ENCODE measurements at places on chromosomes 2 and 18.

- DNase-seq, result no peak
These were observed 1251.3 kb upstream of the CRIM1 start for GRCh38 chr2:35104309-35104708.

DNA sequence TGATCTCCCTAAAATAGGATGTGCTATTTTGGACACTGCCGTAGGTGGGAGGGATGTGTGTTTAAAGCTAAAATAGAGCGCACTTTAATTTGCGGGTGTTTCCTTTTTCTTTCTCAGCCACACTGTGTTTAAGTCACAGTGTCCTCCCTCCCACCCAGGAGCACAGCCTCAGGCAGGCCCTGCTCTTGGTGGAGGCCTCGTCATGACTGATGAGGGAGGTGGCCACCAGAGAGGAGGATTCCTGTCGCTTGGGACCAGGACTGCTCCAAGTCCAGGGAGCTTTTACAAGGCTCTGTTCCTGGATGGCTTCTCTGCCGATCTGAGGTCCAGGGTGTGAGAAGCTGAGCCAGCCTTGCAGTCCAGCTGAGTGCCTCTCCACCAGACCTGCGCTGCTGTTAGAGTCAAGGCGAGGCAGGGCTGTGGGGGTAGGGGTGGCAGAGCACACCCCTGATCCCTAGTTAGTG lies 33.5 kb downstream of the INPP4A start:
- no peak for DNase-seq

DNA sequence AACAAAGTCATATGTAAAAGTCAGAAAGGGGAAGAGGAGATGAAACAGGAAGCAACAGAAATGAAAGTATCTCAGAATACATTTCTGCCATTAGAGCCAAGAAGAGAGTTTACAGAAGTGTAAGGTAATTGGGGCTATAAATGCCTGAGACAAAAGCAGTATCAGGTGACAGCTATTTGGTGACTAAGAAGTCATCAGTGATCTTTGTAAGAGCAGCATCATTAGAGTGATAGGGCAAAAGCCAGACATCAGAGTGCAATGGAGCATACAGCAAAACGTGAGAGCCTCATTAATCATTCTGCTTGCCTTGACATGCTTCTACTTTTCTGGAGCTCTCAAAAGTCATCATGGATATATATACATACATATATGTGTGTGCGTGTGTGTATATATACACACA lies 804.7 kb upstream of the PIK3C3 start:
- DNase-seq, result no peak

DNA sequence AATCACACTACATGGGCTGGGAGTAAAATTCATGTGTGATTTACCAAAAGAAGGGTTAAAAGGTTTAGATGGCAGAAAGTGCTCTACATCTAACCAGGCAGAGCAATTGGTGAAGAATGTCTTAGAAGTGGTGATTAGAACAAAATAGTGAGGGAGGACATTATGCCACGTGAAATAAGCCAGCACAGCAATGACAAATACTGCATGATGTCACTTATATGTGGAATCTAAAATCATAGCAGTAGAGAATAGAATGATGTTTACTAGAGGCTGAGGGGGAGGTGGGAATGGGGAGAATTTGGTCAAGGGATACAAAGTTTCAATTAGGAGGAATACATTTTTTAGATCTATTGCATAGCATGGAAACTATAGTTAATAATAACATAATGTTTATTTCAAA lies 253.3 kb downstream of the KCNS3 start:
- DNase-seq, result no peak

DNA sequence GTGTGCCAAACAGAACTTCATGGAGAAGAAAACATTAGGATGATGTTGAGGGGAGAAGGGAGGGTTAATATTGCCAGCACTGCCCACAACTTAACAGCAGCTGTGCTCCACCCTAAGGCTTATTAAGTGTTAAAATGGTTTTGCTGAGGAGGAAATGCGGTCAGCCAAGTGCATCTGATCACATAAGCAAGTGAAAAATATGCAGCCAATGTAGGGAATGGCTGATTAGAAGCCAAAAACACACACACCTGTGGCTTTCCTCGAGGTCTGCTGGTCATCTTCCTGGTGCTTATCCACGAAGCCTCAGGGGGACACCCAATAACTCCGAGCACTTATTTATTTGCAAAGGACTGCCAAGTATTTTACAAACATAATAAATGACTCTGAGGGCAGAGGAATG lies 66.3 kb upstream of the GPR45 start:
- DNase-seq, result no peak

GRCh38 chr2:202002381-202002780 lies 31.3 kb upstream of the FZD7 start:
- DNase-seq, result no peak

- no peak for DNase-seq
These were observed 172.7 kb downstream of the HRH4 start for GRCh38 chr18:24633121-24633520.

DNA sequence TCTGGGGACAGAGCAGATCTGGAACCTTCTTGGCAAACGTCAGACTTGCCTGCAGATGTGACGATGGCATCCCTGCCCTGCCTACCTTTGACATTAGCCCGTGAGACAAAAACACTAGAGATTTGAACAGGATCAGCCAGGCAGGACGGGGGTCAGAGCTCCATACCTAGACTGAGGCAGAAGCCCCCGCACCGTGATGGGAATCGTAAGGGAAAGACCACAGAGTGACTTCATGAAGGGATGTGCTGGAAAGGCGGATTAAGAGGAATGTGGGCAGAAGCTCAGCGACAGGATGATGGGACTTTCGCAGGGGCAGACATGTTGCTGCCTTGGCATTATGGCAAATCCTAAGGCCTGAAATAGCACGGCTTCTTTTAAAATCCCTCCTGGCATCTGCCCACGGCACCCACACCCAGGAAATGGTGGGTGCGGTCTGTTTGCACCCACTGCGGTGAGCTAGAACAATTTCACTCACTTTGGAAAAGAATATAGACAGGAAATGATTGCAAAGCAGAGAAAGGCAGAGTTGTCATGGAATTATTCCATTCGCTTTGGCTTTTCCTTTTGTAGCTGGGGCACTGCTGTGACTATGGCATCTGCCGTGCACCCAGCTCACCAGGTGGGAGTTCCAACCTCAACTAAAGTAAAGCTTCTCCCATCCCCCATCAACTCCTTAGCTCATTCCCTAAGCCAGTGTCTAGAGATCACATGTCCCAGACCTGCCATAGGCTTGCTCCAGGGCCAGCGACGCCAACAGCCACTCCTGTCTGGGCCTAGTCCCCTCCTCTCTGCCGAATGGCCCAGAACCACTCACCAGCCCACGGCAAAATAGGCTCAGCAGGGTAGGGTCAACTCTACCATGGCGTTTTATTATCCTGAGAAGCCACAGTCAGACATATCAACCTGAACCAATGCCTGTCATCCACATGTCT lies 112.7 kb upstream of the NPAS2 start:
- DNase-seq, result no peak

DNA sequence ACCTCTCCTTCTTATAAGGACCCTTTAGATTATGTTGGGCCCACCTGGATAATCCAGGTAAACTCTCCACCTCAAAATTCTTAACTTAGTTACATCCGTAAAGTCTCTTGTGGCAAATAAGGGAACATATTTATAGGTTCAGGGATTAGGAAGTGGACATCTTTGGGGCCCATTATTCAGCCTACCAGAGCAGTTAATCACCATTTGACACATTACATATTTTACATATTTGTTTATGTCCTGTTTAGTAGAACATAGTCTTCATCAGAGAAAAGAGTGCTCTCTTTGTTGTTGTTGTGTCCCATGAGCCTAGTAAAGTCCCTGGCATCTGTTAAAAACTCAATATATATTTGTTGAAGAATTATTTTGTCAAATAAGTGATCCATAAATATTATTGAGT lies 134.0 kb upstream of the SPATS2L start:
- DNase-seq, result no peak

GRCh38 chr18:55849391-55849790 lies 261.4 kb upstream of the TCF4 start:
- no peak for DNase-seq
